Activated CD4-positive, alpha-beta T cell treated with anti-CD3 and anti-CD28 coated beads for 48 hours (primary cell): ENCODE measurements at places on chromosomes 7 and 10.

DNA sequence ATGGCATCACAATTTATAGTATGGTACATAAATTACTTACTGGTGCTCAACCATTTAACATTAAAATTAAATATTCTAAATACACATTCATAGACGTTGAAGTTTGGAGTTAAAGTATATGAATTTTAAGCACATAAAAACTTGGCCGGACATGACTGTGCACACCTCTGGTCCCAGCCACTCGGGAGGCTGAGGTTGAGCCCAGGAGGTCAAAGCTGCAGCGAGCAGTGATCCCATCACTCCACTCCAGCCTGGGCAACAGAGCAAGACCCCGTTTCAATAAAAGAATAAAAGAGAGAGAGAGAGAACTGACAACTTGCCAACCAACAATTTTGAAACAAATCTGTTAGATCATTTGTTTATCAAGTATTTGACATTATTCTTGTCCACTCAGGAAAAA, 943.3 kb upstream of the KCND2 start:
- no peak for DNase-seq

DNA sequence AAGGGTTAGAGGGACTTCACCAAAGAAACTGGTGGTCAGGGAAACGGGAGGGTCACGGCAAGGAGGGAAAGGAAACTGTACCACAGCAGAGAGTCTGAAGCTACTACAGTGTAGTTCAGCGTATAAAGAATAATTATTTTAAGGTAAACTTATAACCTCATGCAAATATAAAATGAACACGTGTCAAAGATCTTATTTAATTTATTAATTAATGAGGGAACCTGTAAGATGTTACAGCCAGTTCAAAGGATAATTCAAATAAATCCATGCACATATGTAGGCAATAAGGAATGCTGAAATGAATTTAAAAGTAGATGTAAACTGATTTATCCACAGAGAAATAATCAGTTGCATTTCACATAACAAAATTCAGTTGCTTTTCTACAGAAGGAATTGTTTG, 49.4 kb upstream of the ATRNL1 start:
- no peak for DNase-seq

- DNase-seq, result no peak
These were observed 49.1 kb downstream of the PRKCQ start for GRCh38 chr10:6530966-6531365.

- DNase-seq, result no peak
These were observed 37.6 kb downstream of the FAM53B start for GRCh38 chr10:124706462-124707143.

DNA sequence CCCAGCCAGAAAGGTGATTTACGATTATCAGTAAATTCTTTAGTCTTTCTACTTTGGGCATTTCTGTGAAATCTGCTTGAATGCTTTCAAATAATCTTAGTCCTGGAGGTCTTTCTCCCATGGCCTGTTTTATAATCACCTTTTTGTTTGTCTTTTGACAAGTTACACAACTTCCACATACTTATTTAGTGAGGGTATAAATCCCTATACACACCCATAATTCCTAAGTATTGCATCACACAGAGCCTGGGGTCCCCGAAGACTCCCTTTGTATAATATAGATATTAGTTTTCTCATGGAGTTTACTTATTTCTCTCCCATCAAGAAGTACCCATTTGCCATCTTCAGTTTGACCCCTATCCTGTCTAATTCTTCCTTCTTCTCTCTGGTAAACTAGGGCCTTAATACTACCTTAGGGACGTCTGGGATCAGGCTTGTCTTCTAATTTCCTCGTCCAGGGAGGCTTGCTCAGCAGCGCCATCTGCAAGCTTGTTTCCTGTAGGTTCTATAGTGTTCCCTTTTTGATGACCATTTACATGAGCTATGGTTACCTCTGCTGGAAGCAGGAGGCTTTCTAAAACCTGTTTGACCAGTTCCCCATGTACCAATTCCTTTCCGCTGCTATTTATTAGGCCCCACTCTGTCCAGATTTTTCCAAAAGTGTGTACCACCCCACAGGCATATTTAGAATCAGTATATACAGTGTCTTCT, 8.1 kb downstream of the DNAH11 start:
- no peak for DNase-seq

DNA sequence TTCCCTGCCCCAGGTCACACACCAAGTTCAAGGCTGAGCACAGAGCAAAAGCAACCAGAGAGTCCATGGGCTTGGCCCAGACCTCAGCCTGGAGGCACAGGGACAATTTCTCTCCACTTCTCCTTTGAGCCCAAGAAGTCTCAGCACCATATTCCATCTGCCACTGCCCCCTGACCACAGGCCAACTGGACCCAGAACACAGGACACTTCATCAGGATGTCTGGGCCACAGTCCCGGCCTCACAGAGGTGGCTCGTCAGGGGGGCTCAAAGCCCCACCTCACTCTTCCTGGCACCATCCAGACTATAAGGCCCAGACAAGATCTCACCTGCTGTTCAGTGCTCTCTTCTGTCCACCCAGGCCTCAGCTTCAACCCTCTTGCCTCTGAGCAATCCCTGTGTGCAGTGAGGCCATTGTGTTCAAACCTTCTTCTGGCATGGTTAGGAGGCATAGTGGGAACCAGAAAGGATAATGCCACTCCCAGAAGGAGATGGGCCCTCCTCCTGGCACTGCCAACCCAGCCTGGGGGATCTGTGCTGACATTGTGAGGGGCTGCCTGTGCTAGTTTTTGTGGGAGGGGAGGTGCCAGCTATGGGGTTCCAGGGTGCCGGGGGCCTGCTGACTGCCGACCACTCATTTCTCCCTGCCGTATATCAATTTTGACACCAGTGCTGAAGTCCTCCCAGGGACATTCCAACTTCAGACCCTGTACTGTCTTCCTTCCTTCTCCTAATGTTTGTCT, 49.7 kb upstream of the ANTXRL start:
- DNase-seq, result no peak

DNA sequence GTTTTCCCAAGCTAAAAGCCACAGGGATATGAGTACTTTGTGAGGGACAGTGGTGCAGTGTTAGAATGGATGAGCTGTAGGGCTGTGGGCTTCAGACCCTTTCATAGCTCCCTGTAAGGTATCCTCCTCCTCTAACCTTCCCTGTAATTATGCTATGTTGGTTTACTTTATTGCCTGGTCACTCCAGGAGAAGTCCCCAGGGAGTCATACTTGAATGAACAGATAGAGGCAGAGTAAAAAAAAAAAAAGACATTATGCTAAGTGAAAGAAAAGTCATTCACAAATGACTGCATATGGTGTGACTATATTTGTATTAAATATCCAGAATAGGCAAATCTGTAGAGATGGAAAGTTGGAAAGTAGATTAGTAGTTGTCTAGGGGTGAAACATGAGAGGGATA, 434.4 kb downstream of the AUTS2 start:
- DNase-seq, result no peak
